Effector memory CD4-positive, alpha-beta T cell (primary cell): ENCODE measurements at places on chromosomes 7 and 10.
A peak's percentile ranks its signal among the peaks of the same experiment; 100 is the strongest.

- no peak overlapping the region for H3K27ac ChIP-seq
- H3K4me1 ChIP-seq, result no peaks in the 10 kb centered on the region
- H3K36me3 ChIP-seq, result peaks cover 57% of the 10 kb centered on the region
- no peak overlapping the region for H3K4me3 ChIP-seq
- no peaks in the 10 kb centered on the region for H3K27me3 ChIP-seq
Observed at GRCh38 chr7:1898628-1899185, 228.6 kb downstream of the ELFN1 start.

DNA sequence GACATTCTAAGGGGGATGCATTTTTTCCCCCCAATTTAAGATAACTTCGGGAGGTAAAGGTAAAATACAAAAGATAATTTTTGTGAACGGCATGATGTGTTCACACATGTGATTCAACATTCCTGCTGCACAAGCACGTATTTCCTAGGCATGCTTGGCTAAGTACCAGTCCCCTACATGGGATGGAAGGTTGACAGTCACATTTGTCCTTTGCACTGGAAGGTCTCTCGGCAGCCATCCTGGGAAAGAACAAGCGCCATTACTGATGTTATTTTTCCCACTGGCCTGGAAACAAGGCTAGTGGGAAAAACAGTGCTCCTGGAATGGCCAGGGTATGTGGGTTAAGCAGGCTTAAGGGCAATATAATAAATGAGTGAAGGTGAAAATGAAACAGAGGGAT, 276.2 kb upstream of the AOAH start:
- H3K4me3 ChIP-seq, result no peak overlapping the region
- H3K27me3 ChIP-seq, result no peaks in the 10 kb centered on the region
- no peaks in the 10 kb centered on the region for H3K36me3 ChIP-seq
- no peak for DNase-seq

DNA sequence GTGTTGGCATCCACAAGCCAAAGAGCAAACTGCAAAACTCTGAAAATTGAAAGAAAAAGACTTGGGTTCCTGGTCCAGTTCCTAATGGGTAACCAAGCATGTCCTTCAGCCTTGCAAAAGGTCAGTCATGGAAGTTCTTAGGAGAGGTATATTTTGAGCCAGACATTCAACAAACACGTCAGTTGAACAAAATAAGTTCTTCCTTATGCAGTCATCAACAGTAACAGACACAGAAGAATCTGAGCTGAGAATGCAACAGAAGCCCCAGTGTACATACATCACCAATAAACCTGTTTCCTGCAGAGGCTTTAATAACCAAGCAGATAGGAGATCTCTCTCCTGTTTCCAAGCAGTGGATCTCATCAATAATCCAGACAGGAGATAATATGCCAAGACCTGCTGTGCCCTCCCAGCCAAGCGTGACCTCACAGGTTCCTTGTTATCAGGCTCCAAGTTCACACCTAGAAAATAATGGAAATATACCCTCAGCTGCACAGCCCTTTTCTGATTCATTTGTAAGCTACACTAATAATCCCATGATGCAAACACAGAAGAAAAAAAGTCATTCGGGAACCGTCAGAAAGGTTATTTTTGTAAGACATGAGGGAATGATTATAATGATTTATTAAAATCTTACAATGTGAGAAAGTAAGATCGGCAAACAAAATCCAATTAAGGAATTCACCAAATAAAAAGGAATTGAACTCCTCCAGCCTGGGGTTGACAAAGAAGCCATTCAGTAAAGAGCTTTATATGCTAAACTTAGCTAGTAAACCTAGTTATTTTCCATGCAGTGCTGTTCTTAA, 90.7 kb downstream of the DGKI start:
- DNase-seq, result no peak
- H3K4me1 ChIP-seq, result no peaks in the 10 kb centered on the region
- no peaks in the 10 kb centered on the region for H3K27me3 ChIP-seq
- no peaks in the 10 kb centered on the region for H3K36me3 ChIP-seq

GRCh38 chr7:20521243-20521642, 94.2 kb upstream of the ABCB5 start:
- no peak overlapping the region for H3K4me3 ChIP-seq
- H3K27me3 ChIP-seq, result no peaks in the 10 kb centered on the region
- H3K4me1 ChIP-seq, result no peaks in the 10 kb centered on the region
- no peak overlapping the region for H3K27ac ChIP-seq
- no peak for DNase-seq
- no peaks in the 10 kb centered on the region for H3K36me3 ChIP-seq

- H3K4me3 ChIP-seq, result no peak overlapping the region
- no peak overlapping the region for H3K27ac ChIP-seq
- DNase-seq, result no peak
- H3K4me1 ChIP-seq, result no peaks in the 10 kb centered on the region
- H3K27me3 ChIP-seq, result no peaks in the 10 kb centered on the region
Observed at GRCh38 chr10:47412177-47412730, 28.2 kb upstream of the ZNF488 start.

- no peak overlapping the region for H3K4me3 ChIP-seq
- H3K36me3 ChIP-seq, result no peaks in the 10 kb centered on the region
- H3K4me1 ChIP-seq, result no peaks in the 10 kb centered on the region
- no peaks in the 10 kb centered on the region for H3K27me3 ChIP-seq
- no peak overlapping the region for H3K27ac ChIP-seq
- DNase-seq, result no peak
Observed at GRCh38 chr7:134755422-134756022, 23.9 kb upstream of the CALD1 start.

- no peaks in the 10 kb centered on the region for H3K36me3 ChIP-seq
- DNase-seq, result no peak
- no peak overlapping the region for H3K27ac ChIP-seq
- H3K4me1 ChIP-seq, result no peaks in the 10 kb centered on the region
Observed at GRCh38 chr10:70923696-70924095, 35.3 kb upstream of the PCBD1 start.

- H3K4me1 ChIP-seq, result no peaks in the 10 kb centered on the region
- peaks cover 14% of the 10 kb centered on the region for H3K27me3 ChIP-seq
- H3K36me3 ChIP-seq, result no peaks in the 10 kb centered on the region
- no peak overlapping the region for H3K27ac ChIP-seq
- no peak for DNase-seq
Observed at GRCh38 chr7:157080111-157080730, 58.5 kb upstream of the UBE3C start.

- peak overlapping the region; percentile 78 for H3K4me3 ChIP-seq
- no peak for DNase-seq
- H3K27me3 ChIP-seq, result no peaks in the 10 kb centered on the region
- no peaks in the 10 kb centered on the region for H3K36me3 ChIP-seq
Observed at GRCh38 chr7:116953906-116954838, 871 bp downstream of the ST7 start.
